Non-pigmented ciliary epithelial cell (primary cell): ENCODE measurements at places on chromosomes 11 and 22.

- DNase-seq, result no peak
These were observed 23.1 kb upstream of the TP53I11 start for GRCh38 chr11:44973632-44974401.

GRCh38 chr11:11806586-11806985 is 35.2 kb upstream of the USP47 start:
- DNase-seq, result no peak

DNA sequence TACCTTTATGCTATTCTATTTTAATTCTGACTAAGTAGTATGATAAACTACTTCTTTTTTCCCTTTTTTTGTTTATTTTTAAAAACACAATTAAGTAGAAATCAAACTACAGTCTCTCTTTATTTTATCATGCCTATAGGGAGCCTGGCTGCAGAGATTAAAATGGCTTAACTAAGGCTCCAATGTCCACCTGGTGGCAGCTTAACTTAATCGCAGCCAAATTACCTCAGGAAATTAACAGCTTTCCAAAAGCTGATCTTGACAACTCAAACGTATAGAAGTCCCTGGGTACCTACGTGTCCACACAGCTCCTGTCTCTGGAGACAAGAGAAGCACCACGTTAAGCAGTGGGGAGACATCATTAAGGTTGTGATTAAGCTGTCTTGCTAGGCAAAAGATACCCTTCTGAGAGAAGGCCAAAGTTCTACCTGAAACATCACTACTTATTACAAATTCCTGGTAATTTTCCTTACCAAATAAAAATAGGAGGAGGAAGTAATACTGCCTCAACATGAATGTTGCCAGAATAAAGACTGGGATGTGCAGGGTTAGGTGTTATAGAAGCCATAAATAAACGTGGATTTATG is 63.2 kb upstream of the SNX19 start:
- DNase-seq, result peak; percentile 22

GRCh38 chr22:20159076-20159475 is 8.2 kb upstream of the CCDC188 start:
- DNase-seq, result no peak

DNA sequence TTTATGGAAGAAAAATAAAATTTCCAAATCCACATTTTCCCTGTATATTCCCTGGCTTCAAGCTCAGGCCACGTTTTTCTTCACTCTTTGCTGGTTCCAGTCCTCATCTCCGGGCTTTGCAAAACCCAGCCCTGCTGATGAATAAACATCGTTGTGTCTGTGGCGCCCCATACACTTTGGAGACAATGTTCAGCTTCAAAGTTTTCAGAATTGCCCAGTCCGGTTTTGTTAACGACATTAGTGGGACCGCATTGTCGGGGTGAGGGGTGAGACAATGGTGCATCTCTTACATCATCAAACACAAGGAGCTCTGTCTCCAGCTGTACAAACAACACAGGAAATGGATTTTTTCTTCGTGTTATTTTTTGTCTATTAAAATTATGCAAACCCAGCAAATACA is 53.4 kb upstream of the HTATIP2 start:
- DNase-seq, result no peak

DNA sequence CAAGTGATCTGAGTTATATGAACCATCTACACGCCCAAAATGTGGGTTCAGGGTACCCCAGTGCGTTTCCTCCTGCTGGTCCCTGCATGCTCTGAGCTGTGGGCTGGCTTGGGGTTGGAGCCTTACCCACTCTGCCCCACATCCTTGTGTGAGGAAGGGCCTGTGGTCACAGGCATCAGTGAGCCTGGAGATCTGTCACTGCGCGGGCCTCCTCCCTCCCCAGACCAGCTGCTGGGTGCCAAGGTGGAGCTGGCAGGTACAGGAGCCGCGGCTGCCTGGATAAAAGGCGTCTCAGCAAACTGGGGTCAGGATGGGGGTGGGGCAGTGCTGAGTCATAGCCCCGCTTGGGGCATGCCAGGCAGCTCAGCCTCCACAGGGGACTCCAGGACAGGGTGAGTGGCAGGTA is 17.9 kb downstream of the GNAZ start:
- DNase-seq, result no peak

GRCh38 chr11:73496134-73496533 is 101.8 kb downstream of the FAM168A start:
- DNase-seq, result no peak

DNA sequence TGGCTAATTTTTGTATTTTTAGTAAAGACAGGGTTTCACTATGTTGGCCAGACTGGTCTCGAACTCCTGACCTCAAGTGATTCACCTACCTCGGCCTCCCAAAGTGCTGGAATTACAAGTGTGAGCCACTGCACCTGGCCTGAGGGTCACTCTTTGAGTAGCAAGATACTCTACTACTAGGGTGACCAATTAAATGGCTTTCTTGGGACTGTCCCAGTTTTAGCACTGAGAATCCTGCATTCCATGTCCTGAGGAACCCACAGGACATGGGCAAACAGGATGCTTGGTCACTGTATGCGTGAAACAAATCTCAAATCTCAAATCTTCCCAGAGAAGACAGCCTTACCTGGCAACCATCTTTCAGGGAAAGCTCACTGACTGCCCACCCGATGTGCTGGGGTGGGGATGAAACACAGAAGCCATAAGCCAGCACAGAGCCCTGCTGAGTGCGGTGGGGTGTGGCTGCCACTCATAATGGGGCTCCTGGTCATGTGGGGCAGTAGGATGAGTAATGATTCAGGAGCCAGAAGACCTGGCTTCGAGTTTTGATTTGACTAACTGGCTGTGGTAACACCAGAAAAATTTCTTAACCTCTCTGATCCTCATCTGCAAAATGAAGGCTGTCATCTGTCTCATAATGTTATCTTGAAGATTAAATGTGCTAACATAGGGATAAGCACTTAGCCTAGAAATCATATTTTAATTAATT is 11.5 kb downstream of the CLMP start:
- no peak for DNase-seq

DNA sequence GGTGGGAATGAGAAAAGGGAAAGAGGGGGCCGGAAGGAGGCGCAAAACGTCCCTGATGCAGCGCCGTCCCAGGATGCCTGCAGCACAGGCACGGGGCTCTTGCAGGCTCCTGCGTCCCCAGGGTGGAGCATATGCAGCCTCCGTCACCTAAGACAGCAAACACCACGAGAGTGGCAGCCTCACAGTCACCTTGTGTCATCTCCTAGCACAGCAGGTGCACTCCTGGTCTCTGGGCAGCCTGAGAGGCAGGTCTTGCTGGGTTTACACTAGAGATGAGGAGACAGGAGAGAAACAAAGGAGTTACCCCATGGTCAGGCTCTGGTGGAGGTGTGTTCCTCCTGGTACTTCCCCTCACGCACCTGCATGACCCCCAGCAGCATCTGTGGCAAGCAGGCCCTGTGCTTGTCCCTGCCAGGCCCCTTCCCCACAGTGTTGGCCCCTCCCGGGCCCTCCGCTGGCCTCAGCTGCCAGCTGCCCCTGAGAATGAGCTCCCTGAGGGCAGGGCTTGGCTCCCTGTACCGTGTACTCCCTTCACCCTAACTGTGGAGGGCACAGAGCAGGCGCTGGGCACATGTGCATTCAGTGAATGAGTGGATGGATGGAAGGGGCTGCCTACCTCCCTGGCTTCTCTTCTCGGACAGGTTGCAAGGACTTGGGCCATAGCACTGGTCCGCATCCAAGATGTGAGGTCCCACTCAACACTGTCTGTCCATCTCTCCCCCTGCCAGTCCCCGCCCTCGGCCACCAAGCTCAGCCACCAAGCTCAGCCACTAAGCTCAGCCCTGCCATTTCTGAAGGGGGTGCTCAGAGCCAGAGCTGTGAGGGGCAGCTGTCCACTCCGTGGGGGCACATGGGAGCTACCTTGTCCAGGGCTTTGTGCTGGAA is 988.6 kb downstream of the BRD1 start:
- no peak for DNase-seq

DNA sequence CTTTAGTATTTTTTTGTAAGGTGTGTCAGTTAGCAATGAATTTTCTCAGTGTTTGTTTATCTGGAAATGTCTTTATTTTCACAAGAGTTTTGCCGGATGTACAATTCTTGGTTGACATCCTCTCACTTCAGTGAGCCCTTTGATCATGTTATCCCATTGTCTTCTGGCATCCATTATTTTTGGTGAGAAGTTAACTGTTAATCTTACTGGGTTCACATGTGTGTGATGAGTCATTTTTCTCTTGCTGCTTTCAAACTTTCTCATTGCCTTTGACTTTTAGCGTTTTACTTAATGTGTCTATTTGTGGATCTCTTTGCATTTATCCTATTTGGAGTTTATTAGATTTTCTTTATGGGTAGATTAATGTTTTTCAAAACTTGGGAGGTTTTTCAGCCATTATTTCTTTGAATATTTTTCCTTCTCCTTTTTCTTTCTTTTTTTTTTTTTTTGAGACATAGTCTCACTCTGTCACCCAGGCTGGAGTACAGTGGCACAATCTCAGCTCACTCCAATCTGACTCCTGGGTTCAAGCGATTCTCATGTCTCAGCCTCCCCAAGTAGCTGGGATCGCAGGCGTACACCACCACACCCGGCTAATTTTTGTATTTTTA is 100.5 kb upstream of the RRM1 start:
- no peak for DNase-seq

GRCh38 chr11:70669281-70669680 is 271.0 kb downstream of the CTTN start:
- no peak for DNase-seq

DNA sequence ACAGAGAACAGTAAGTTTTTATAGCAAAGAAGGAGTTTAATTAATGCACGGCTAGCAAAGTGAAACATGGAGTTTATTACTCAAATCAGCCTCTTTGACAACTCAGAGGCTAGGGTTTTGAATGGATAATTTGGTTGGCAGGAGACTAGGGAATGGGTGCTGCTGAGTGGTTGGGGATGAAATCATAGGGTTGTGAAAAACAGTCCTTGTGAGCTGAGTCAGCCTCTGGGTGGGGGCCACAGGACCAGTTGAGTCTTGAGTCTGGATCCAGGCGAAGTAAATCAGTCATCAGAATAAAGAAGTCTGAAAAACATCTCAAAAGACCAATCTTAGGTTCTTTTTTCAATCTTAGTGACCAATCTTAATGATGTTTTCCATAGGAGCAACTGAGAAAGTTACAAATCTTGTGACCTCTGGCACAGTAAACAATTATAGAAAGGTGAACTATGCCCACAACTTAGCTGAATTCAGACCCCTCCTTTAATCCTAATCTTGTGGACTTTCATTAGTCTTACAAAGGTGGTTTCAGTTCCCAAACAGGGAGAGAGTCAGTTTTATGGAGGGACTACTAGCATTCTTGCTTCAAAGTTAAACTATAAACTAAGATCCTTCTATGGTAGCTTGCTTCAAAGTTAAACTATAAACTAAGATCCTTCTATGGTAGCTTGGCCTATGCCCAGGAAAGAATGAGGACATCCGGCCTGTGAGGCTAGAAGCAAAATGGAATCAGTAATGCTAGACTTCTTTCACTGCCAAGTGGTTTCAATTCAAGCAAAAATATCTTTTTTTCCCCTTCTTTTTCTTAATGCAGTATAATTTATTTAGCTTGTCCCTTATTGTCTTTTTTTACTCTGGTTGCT is 84.5 kb downstream of the AASDHPPT start:
- DNase-seq, result no peak

- DNase-seq, result no peak
These were observed 126.2 kb downstream of the ATG16L2 start for GRCh38 chr11:72940417-72940816.
